Non-pigmented ciliary epithelial cell (primary cell): ENCODE measurements at places on chromosomes 4 and X.

GRCh38 chrX:110426155-110426504 is 67.5 kb downstream of the RTL9 start:
- no peak for DNase-seq

DNA sequence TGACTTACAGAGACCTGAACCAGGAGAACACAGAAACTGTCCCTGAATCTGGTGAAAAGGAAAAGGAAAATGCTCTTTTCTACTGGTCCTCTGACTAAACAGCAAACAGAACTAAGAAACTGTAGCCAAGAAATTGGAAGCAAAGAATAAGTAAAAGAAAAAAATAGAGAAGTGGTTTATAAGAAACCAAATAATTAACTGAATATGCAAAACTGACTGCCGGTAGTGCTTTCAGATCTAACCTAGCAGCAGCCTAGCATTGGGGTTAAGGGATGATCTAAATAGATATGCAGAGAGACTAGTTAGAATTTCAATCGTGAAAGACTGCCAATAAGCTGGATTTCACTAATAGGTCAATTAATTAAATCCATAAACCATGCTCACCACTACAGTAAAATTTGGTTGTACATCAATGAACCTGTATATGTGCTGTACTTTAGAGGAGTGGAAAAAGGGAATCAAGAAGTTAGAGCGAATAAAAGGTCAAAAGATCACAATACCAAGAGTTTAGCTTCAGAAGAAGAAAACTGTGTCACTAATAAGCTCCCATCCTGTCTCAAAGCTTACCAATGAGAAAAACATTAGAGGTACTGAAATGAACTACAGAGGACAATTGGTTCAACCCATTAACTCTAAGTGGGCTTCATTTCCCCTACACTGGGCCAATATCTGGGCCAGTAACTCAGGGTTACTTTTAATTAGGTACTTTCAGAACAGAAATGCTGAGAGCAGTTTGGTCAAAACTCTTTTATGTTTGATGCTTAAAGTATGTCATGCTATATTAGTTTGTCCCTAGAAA is 53.6 kb downstream of the KLHL13 start:
- DNase-seq, result no peak

- DNase-seq, result no peak
These were observed 140.5 kb downstream of the LRBA start for GRCh38 chr4:150874338-150875226.

DNA sequence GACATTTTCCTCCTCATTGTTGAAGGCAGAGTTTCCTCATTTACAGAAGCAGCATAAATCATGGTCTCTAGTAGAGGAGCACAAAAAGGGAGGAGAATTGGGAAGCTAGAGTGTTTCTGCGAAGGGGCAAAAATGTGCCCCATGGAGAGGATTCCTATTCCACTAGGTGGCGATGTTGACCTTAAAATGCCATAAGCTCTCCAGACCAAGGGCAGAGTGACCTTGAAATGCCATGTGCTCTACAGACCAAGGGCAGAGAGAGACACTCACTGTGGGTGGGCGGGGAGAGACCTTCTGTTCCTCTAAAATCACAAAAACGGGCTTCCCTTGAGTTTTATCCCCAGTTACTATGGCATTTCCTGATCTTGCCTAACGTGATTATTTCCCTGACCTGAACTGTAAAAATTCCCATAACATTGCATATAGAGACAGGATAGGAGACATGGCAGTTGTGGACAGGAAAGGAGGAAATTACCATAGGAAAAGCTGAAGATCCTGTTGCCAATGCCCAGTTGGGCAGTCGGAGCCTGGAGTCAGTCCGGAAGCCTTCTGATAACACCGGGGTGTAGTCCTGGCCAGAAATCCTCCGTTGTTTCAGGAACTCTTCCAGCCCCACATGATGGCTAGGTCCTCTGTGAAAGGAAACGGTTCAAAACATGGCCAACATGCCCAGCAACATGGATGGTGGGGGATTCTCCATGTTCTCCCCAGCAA is 567.7 kb downstream of the MAGEB5 start:
- no peak for DNase-seq

GRCh38 chr4:1556541-1557220 is 127.4 kb downstream of the FAM53A start:
- DNase-seq, result no peak

GRCh38 chr4:3296651-3297050 is 3.8 kb downstream of the RGS12 start:
- no peak for DNase-seq

DNA sequence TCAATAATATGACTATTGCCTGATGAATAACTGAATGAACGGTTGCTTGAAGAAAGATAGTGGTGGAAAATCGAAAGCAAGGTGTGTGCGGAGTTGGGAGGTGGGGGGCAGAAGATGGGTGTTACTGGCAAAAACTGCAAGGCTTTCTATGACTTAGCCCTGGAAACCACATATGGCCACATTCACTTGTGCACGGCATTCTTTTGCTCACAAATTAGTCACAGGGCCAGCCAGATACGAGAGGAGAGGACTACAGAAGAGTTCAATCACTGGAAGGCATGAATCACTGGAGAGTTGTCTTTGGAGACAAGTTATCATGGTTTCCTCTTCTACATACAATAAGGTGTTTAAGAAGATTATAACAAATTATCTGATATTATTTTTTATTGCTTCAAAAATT is 626.5 kb upstream of the CPEB2 start:
- peak; percentile 13 for DNase-seq

GRCh38 chrX:41066391-41066790 is 18.9 kb upstream of the USP9X start:
- DNase-seq, result no peak

DNA sequence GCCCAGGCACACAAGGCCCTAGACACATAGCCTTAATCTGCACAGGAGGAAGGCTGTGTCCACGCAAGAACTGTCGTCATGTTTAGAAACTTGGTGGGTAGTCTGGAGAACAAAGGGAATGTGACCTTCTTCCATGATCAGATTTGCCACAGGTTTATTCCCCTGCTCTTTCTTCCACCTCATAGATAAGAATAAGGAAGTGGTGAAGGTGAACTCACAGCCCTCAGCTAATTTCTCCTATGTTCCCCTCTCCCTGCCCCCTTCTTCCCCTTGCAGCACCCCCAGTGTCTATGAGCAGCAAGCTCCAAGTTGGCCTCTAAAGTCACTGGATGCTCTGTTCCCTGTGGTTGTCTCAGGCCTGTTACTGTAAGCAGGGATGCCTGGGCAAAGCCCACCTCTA is 39.8 kb upstream of the LAS1L start:
- DNase-seq, result no peak

DNA sequence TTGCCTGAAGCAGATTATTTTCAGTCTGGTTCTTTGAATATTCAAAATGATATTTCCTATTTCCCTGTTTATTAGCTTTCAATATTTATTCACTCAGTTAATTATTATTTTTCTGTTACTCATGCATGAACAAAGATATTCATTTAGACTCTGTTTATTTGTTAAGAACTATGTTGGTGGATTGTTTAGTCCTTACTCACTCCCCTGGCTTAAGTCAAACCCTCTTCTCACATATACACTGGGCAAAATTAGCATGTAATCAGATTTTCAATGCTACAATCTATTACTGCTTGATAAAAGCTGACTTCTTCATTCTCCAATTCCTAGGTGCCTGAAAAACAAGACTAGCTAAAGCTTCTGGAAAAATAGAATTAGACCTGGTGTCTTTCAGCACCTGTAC is 335.8 kb downstream of the FAT4 start:
- no peak for DNase-seq

GRCh38 chrX:8760021-8760420 is 28.1 kb upstream of the ANOS1 start:
- DNase-seq, result no peak

DNA sequence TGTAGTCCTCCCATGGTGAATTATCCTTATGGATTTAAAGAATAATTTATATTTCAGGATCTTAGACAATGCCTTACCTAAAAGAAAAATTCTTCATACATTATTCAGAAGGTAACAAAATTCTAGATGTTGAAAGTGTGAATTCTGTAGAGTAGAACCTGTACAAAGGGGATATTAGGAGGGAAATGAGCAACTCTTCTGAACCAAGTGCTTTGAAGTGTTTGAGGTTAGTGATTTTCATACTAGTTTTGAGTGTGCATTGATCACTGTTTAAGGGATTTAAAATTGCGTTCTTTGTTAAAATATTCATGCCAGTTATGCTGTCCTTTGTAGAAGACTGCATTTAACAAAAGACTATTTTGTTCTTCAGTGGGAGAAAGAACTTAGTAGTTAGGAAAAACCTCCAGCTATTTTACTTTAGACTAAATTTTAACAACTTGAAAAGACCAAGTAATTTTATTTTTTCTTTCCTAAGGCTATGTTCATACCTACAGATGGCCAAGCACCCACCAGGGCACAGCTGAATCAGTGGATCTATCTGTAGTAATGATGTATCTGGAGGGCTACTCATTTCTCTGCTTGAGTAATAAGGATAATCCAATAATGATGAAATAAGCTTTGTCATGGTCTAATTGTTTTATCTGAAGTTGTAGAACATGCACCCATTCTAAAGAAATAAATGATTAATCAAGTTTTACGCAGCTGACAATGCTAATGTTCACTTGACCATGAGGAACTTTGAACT is 134.3 kb upstream of the RPS6KA6 start:
- DNase-seq, result no peak

- no peak for DNase-seq
These were observed 28.4 kb upstream of the NLGN4X start for GRCh38 chrX:6257025-6257424.

DNA sequence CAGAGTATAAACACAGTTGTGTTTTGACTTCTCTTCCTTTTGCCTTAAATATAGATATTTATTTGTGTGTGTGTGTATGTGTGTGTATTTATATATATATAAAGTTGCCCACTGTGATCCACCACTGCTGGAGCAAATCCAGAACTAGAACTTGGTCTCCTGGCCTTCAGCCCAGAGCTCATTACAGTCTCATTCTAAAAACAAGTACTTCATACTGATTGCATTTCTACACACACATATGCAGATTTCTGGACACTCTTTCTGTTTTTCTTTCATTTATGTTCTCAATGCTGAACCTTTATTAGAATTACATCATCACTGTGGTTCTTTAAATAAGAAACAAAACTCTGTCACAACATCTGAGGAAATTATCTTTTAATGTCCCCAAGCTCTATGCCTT is 381 bp downstream of the TXK start:
- no peak for DNase-seq

DNA sequence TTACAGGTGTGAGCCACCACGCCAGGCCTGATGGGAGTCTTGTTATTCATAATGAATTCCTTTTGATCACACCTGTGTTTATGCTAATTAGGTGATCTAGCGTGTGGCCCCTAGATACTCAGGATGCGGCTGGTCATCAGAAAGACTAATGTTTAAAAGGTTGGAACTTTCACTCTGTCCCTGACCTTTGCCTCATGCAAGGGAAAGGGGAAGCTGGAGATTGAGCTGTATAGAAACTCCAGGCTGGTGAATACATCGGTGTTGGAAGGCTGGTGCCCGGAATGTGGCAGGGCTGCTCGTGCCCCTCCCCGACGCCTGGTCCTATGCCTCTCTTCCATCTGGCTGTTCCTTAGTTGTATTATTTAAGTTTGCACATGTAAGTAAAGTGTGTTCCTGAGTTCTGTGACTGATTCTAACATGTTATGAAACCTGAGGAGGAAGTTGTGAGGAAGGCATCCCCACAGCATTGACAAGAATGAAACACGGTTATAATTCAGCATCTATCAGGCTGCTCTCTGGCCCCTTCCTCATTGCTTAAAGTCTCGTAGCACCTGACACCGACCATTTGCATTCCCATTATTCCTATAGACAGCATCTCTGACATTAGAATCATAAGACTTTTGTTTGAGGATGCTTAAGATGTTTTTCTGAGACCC is 28.9 kb downstream of the CASP3 start:
- DNase-seq, result no peak

GRCh38 chrX:107691024-107691448 is 62.7 kb downstream of the PRPS1 start:
- no peak for DNase-seq

GRCh38 chr4:7054106-7054880 is 11.1 kb downstream of the TADA2B start:
- no peak for DNase-seq

GRCh38 chr4:82282875-82283274 is 90.9 kb downstream of the HNRNPD start:
- no peak for DNase-seq

DNA sequence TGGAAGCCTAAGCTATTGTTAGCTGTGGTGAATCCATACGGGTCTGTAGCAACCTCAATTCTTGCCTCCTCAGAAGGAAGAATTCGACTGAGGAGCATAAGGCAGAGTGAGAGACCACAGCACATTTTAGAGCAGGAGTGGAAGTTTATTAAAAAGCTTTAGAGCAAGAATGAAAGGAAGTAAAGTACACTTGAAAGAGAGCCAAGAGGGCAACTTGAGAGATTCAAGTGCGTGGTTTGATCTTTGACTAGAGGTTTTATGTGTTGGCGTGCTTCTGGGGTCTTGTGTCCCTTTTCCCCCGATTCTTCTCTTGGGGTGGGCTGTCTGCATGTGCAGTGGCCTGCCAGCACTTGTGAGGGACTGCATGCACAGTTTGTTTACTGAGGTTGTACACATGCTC is 880.6 kb upstream of the INTU start:
- DNase-seq, result no peak

DNA sequence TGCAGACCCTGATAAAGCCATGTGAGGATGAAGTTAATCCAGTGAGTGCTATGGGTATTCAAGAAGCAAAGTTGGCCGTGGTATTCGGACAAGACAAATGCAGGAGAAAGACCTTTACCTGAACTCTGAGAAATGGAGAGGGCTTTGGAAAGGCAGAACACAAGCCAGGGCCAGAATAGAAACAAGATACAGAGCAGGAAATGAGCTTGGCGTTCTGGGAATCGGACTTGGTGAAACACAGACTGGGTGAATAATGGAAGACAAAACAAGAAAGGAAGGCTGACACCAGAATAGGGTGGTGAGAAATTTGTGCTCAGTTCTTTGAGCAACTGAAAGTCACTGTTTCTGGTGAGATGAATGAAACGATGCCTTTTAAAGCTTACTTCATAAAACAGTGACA is 83.3 kb downstream of the VEGFC start:
- DNase-seq, result no peak

DNA sequence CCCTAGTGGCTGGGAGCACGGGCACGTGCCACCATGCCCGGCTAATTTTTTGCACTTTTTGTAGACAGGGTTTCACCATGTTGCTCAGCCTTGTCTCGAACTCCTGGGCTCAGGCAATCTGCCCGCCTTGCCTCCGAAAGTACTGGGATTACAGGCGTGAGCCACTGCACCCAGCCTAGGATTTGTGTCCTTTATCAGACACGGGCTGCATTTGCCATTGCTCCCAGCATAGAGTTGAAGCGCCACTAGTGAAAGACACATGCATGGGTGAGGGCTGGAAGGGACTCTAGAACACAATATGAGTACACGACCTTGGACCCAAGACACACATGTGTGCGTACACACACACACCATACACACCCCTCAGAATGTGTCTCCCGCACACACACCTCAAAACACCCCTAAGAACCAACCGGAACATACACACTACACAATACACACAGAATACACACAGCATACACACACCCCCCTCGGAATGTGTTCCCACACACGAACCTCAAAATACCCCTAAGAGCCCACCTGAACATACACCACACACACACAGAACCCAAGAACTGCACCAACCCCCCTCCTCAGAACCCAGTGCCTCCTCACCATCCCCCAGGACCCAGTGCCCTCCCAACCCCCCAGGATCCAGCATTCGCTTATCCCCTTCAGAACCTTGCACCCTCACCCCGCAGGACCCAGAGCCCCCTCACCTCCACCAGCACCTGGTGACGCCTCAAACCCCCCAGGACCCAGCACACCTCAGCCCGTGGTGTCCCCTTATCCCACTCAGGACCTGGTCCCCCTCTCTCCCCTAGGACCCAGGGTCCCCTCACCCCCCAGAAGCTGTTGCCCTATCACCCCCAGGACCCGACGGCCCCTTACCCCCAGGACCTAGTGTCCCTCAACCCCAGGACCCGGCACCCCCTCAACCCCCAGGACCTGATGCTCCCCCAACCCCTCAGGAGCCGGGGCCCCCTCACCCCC is 1.0 kb downstream of the TNIP2 start:
- DNase-seq, result no peak
